Adrenal gland (tissue), 19 donors: ENCODE measurements at places on chromosomes 6 and 20.

GRCh38 chr6:92114091-92114675 lies 1305.2 kb downstream of the EPHA7 start:
- DNase-seq = no peak

GRCh38 chr6:150269130-150269856 lies 99.5 kb upstream of the IYD start:
- DNase-seq = no peak

GRCh38 chr6:98634569-98634968 lies 199.8 kb upstream of the POU3F2 start:
- DNase-seq = no peak

DNA sequence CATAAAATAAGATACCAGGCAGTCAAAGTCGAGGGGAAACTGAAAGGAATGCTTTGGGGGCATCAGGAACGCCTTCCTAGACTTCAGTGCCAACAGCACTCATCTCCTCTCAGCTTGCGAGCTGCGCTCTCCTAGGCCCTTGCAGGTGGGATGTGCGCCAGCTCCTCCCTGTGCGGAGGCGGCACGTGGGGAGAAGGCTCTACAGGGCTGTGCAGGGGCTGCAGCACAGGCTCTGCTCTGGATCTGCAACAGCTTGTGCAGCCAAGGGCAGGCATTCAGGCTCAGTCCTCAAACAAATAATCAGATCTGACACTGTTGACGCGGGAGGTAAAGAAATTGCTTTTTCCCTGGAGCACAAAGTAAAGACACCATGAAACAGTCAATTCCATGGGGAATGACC lies 144.8 kb downstream of the TTLL2 start:
- no peak for DNase-seq

- DNase-seq = no peak
These were observed 87.0 kb upstream of the OLIG3 start for GRCh38 chr6:137581019-137581707.

DNA sequence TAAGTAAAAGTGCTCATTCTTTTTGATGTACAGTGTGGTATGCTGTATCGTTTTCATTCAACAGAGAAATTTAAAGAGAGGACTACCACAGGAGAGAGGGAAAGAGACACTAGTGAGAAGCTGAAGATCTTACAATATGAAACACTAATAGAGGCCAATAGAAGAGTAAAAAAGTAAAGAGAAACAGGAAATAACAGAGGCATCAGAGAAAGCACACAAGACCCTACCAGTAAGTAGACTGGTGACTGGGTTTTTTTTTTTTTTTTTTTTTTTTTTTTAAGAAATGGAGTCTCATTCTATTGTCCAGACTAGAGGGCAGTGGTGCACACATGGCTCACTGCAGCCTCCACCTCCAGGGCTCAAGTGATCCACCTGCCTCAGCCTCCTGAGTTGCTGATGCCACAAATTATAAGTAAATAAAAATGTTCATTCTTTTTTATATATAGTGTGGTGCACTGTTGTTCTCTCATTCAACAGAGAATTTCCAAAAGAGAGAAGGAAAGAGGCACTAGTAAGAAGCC lies 18.8 kb downstream of the ELOVL4 start:
- no peak for DNase-seq

- peak; percentile 90 for DNase-seq
These were observed 22.0 kb downstream of the ZNF341 start for GRCh38 chr20:33753763-33754162.

- DNase-seq = no peak
These were observed 25.9 kb downstream of the PLAGL2 start for GRCh38 chr20:32181606-32182005.

DNA sequence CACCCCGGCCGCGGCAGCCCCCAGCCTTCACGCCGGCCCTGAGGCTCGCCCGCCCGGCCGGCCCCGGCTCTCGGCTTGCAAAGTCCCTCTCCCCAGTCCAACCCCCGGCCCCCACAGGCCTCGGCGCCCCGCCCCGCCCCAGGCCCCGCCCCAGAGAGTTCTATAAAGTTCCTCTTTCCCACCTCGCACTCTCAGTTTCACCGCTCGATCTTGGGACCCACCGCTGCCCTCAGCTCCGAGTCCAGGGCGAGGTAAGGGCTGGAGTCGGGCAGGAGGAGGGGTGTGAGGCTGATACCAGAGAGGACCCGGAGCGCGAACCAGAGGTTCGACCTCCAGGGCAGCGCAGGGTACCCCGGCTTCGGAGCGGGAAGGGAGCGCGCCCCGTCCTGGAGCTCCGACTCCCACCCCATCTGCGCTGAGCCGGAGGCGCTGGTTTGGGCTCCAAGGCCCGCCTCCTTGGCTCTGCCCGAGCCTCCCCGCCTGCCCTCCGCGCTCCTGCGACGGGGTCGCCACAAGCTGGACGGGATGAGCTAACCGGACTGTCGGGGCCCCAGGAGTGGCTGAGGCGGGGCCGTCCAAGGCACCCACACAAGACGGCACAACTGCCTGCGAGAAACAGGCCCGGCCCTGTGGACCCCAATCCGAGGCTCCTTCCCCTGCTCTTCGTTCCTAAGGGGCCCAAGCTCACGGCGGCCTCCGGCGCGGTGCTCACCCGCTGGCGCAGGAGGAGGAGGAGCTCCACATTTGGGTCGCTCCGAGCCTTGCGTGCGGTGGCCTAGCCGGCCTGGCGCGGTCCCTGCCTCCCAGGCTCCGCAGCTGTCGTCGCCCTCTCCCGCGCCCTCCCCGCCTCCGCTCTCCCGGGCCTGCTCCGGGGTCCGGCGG lies at the start of gene IRF4:
Gene IRF4, plus strand, starts transcription at position 194 of the 882 bp plus-strand sequence. CDS start 1,401 bp downstream, outside the sequence.
- no peak for DNase-seq

- DNase-seq = no peak
These were observed 327.3 kb upstream of the RNF24 start for GRCh38 chr20:4342609-4343008.

- DNase-seq = no peak
These were observed 140.9 kb downstream of the GJA10 start for GRCh38 chr6:90035047-90035723.

GRCh38 chr6:133756078-133756695 lies 132.7 kb upstream of the TCF21 start:
- no peak for DNase-seq

GRCh38 chr6:157811476-157812173 lies 11.4 kb upstream of the SNX9 start:
- peak; percentile 46 for DNase-seq

DNA sequence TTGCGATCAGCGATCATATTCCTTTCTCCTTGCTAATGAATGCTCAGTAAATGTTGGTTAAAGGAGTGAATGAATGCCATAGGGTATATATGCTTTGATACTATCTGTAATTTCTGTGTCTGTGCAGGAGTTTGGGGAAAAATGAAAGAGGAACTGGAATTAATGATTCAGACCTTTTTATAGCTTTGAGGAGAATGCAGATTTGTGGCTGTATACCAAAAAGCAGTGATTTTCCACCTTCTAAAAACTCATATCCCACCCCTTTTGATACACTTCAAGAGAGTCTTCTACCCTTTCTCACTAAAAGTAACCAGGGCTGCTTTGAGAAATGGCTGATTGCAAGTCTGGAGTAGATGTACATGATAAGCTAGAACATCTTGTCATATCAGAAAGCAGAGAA lies 26.6 kb upstream of the SUMO4 start:
- no peak for DNase-seq

DNA sequence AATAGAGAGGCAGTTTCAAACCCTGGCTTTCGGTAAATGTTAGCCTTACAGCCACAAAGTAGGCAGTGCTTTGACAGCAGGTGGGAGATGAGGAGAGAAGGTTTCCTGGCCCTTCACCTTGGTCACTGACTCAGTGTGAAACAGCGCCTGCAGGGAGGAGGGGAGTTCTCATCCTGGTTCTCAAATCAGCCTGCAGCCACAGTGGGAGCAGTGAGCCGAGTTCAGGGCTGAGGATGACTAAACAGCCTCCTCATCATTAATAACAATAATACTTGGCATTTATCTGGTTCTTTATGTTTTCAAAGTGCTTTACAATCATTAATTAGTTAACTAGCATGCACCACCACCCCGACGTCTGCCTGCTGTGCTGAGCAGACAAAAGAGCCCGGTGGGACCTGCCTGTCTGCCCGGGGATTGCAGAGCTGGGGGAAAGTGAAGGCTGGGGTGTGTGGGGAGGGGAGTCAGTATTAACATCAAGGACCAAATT lies 59.6 kb downstream of the PRDM1 start:
- DNase-seq = no peak

GRCh38 chr6:20778459-20778858 lies 244.2 kb downstream of the CDKAL1 start:
- DNase-seq = no peak

- DNase-seq = no peak
These were observed 66.2 kb upstream of the SLCO4A1 start for GRCh38 chr20:62575976-62576722.

DNA sequence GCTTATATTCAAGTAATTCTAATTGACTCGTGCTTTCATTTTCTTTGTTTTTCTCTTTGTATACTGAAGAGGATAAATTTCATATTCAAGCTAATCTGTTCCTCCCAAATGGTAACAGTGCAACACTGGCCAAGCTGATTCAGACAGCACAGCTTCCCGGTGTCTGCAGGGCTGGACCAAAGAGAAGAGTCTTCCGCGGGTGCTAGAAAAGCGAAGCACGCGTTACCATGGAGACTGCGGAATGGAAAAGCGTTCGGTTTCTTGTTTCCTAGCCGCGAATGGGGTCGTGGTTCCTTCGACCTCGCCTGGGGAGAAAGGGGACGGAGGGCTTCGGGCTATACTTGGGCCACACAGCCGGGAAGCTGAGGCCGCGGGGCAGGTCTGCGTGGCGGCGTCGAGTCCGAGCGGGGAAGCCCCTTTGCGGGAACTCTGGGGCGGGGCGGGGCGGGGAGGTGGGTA lies 6.2 kb upstream of the ZNF311 start:
- peak; percentile 48 for DNase-seq

DNA sequence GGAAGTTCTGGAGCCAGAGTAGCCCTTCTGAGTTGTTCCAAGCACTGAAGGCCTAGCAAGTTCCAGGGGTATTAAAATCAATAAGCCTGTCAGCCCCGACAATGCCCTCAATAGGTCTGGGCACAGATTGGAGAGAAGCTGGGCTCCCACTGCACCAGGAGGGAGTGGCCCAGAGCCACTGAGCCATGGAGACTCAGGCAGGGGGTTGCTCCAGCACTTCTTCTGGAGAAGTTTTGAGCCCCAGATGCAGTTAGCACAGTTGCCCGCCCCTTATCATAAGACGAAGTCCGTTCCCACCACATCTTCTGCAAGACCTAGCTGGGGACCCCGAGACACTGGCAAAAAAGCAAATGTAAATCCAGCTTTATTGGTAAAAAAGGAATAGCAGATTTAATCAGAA lies 13.0 kb downstream of the DEFB132 start:
- no peak for DNase-seq

GRCh38 chr6:28776269-28777146 lies 147.3 kb downstream of the TRIM27 start:
- DNase-seq = no peak

GRCh38 chr6:149264629-149265028 lies 52.9 kb upstream of the TAB2 start:
- DNase-seq = no peak

- DNase-seq = peak; percentile 45
These were observed 35.5 kb upstream of the BMP2 start for GRCh38 chr20:6732001-6732447.

DNA sequence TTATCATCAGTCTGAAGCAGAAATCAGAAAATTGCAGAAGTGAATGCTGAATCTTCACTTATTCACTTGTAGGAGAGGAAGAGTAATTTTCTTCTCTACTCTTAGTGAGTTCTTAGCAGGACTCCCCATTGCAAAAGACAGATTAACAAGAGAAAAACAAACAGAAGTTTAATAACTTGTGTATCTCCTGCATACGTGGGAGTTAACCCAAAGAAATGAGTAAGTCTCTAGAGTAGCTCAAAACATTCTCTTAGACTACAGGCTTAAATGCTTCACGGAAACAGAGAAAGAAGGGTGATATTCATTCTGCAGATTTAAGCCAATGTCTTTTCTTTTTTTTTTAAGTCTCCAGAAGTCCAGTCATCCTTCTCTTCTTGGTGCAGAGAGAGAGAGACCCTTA lies 97.9 kb upstream of the TMEM181 start:
- no peak for DNase-seq

DNA sequence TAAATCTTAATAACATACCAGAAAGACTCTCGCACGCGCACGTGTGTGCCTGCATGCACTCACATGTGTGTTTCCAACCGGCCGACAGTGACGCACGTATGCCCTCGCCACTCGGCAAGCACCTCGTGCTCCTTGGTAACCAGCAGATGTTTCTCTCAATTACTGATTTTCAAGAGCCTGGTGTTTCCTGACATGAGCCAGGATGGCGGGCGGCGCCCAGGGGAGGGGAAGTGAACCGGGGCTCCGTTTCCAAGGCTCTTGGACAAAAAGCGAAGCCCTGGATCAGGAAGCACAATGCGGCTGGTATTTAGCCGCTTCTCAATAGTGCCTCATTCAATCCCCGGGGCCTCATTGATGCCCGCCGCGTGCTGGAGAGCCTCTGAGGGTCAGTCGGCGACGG lies 37.7 kb downstream of the PMEPA1 start:
- no peak for DNase-seq

DNA sequence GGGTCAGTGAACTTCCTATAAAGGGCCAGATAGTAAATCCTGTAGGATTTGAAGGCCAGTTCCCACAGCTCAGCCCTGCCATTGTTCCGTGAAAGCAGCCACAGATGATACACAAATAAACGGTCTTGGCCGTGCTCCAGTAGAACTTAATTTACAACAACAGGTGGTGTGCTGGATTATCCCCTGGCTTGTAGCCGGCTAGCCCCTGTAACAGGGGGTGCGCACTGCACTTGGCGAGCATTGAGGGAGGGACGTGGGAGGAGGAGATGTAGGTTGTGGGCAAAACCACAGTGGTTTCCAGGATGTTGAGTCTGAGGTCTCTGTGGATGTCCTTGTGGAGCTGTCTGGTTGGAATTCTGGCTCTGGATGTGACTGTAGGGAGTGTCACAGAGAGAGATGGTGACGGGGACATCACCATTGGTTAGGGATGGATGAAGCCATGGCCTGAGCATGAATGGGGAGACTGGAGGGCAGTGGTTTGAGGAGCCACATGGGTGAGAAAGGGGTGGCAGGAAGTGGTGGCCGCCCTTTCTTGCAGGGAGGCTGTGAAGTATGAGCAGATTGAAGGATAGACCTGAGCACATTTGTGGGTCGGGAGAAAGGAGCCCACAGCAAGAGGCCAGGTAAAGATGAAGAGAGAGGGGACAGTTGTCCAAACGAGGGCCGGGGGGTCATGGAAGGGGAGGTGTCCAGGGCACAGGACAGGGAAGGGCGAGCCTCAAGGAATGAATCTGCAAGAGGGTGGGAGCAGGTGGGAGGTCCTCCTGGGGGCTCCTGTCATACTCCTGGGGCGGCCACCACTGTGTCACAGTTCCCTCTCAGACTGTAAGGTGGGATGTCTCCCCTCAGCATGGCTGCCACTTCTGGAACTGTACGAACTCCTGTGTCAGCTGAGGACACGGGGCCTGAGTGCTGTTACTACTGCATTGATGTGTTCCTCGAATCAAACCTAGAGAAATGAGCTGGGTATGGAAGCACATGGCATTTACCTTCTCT lies 53.6 kb downstream of the CDH26 start:
- no peak for DNase-seq

GRCh38 chr20:3328501-3328900 lies 79.0 kb downstream of the DNAAF9 start:
- DNase-seq = no peak
